Stimulated activated CD8-positive, alpha-beta memory T cell treated with anti-CD3 and anti-CD28 coated beads, Interleukin-12 subunit alpha, Interleukin-12 subunit beta, amount 100 ng/mL, for 1 hour (primary cell): ENCODE measurements at places on chromosomes 5 and 9.

GRCh38 chr5:92653730-92654461, 927.1 kb downstream of the NR2F1-AS1 start:
- no peak for DNase-seq

- DNase-seq, result no peak
Observed at GRCh38 chr5:80759866-80760577, 105.2 kb upstream of the DHFR start.

DNA sequence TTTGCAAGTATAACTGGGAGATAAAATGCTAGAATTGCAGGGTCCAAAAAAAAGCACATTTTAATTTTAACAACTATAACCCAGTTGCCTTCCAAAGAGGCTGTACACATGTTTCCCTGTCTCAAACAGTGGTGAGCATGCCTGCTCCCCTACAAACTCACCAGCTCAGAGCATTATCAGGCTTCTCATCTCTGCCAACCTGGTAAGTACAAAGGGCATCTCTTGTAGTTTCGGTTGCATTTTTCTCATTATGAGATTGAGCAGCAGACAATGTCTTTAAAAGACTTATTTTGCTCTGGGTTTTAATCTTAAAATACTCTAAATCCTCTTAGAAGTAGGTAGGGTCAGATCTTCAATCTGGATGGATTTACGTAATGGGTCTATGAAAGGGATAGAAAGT, 107.1 kb upstream of the MSX2 start:
- DNase-seq, result no peak

GRCh38 chr5:178108966-178109365, 4.4 kb upstream of the N4BP3 start:
- DNase-seq, result no peak

DNA sequence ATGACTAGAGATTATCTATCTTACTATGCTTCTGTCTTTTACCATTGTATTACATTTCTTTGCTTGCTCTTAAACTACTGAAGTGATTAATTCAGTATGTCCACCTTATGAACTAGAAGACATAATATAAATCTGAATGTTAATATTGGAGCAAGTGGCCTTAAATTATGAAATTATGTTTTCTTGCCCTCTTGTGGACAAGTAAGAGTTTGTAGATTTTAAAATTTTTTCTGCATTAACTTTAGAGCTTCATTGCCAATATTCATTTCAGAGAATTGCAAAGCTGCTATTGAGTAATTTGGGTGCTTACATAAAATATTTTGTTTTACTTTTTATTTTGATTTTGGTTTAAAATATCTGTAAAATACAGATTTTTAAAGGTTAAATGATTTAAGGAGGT, 55.3 kb downstream of the RANBP17 start:
- no peak for DNase-seq

GRCh38 chr5:83277154-83277553, 194.4 kb upstream of the VCAN start:
- DNase-seq, result no peak

- peak; percentile 92 for DNase-seq
Observed at GRCh38 chr5:154940772-154941620, at the start of gene MRPL22. TSS of gene MRPL22 (plus strand) at chr5:154941073. CDS start at chr5:154941111, 38 bp downstream.

DNA sequence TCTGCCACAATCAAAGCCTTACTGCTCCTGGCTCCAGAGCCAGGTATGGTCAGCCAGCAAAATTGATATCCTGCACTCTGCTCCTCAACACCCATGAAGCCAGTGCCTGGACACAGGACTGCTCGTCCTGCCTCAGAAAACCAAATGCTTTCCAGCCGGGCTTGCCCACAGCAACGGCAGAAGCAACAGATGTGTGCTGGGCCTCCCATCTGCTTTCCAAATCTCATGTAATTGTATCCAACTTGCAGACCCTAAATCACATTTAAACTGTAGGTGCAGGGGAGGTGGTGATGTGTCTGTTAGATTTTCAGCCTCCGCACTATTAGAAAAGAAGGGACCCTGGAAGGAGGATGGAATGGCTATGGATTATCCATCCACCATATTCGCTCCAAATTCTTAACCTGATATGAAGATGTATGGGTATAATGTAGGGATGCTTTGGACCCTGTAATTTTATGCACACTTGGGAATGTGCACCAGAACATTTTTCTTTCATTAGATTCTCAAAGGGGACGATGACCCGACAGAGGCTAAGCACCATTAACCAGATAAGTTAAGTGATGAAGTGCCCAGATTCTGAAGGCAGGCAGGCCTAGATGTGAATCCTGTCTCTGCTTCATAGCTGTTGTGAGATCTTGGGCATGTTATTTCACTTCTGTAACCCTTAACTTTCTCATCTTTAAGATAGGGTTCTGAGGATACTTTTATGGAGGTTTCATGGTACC, 58.2 kb downstream of the EXOSC2 start:
- no peak for DNase-seq

DNA sequence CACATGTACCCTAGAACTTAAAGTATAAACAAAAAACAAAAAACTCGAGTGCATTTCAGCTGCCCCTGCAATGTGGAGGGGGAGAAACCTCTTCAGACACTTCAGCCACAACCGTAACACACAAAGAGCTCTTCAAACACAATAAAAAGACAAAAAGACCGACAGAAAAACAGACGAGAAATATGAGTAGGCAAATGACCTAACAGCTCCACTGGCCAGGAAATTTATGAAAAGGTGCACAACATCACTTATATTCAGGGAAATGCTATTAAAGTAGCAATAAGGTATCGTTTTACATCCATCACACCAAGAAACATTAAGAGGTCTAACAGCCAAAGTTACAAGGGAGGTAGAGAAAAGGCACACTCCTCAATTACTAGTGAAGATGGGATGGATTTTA, 6.2 kb downstream of the ZBED3 start:
- DNase-seq, result no peak

DNA sequence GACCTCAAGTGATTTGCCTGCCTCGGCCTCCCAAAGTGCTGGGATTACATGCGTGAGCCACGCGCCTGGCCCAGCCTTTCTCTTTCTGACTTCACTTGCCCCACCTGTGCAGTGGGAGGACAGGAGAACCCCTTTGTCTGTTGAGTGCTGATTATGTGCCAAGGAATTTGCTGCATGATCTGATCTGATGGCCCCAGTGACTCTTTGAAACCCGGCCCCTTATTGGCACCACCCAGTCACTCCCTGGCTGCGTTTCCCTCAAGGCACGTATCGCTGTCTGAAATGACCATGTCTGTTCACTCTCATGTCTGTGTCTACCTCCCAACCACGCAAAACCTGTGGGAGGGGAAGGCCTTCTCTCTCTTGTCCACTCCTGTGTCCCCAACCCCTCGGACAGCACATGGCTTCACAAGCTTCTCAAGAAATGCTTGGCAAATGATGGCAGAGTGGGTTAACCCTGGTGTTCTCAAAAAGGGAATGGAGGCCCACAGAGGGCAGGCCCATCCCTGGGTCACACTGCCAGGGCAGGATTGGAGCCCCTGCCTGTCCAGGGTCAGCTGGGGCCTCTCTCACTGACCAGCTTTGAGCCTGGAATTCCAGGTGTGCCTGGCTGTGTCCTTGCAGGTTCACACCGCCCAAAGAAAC, 21.9 kb downstream of the NEK6 start:
- DNase-seq, result no peak

DNA sequence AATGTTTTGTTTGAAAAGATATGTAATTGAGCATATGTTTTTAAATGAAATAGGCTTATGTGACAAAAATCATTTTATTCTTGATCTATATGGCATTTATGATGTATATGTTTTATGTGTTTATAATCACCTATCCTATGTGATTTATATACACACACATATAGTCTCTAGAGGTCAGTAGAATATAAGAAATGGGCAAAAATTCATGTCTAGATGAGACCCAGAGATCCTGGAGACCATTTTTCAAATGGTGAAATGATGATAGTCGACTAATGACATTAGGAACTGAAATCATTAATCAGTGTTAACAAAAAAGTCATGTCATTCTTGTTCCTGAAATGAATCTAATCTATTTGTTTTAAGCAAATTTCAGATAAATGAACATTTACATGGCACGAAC, 709.2 kb upstream of the WWC1 start:
- no peak for DNase-seq

GRCh38 chr9:78319197-78320029, 22.5 kb downstream of the PSAT1 start:
- no peak for DNase-seq

- no peak for DNase-seq
Observed at GRCh38 chr5:152514827-152515397, 109.8 kb upstream of the NMUR2 start.

DNA sequence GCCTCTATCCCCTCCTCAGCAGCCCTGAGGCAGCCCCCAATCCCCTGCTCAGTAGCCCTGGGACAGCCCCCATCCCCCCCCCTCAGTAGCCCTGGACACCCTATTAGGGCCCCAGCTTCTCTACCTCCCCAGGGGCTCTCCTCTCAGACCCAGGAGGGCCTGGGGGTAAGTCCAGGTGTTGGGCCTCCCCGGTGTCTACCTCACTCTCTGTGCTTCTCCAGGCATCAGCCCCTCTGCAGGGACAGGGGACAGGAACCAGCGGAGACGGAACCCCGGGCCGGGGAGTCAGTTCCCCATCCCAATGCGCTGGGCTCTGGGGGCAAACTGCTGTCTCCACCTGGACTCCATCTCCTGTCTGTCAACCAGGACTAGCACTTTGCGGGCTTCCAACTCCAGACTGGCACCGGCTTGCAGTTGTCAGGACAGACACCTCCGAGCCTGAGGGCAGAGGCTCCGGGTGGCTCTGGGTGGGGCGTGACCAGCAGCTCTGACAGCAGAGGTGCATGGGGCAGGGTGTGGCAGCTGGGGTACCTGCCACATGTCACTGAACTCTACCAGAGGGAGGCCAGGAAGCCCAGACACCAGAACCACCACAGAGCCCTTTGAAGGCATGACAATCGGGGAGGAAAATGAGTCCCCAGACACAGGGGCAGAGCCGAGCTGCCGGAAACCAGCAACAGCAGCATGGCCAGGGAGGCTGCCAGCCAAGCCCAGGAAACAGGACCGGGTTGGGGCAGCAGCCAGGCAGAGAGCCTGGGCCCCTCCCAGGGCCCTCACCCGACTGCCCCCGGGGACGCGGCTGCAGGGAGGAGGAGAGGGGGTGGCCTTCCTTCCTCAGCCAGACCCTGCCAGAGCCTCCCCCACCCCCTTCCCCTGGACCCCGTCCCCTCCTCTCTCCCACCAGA, 17.7 kb upstream of the UBAC1 start:
- DNase-seq, result peak; percentile 39

GRCh38 chr5:112116371-112116770, 302.7 kb downstream of the EPB41L4A start:
- no peak for DNase-seq

DNA sequence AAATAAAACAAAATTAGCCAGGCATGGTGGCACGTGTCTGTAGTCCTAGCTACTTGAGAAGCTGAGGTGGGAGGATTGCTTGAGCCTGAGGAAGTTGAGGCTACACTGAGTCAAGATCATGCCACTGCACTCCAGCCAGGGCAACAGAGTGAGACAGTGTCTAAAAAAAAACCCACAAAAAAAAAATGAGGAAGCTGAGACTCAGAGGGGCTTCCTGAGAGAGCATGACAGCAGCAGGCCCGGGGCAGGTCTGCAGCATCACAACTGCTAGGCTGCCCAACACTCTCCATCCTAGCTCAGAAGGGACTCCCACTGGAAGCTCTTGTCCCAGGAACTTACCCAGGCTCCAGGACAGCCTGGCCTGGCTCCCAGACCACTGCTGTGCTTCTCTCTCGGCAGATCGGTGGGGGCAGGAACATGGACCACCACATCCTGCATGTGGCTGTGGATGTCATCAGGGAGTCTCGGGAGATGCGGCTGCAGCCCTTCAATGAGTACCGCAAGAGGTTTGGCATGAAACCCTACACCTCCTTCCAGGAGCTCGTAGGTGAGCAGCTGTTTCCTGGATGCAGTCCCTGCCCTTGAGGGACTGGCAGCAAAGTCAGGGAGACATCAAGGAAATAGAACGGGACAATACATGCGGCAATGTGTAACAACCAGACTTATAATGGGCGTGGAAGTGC, 19.1 kb downstream of the PTGS1 start:
- DNase-seq, result no peak

DNA sequence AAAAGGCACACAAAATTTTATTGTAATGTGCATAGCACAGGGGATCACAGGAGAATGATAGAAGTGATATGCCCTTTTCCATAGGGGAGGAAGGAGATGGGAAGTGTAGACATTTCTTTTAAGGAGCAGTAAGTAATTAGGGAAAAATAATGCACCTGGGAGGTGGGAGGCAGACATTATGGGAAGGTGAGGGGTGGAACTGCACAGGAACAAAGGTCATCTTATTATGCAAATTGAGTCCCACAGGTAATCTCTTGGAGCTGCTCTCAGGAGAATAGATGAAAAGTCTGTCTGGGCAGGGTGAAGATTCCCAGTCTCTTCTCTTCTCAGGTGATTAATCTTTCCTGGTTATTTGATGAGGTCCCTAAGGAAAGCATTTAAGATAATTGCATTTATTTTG, 331.5 kb downstream of the ENC1 start:
- DNase-seq, result no peak

DNA sequence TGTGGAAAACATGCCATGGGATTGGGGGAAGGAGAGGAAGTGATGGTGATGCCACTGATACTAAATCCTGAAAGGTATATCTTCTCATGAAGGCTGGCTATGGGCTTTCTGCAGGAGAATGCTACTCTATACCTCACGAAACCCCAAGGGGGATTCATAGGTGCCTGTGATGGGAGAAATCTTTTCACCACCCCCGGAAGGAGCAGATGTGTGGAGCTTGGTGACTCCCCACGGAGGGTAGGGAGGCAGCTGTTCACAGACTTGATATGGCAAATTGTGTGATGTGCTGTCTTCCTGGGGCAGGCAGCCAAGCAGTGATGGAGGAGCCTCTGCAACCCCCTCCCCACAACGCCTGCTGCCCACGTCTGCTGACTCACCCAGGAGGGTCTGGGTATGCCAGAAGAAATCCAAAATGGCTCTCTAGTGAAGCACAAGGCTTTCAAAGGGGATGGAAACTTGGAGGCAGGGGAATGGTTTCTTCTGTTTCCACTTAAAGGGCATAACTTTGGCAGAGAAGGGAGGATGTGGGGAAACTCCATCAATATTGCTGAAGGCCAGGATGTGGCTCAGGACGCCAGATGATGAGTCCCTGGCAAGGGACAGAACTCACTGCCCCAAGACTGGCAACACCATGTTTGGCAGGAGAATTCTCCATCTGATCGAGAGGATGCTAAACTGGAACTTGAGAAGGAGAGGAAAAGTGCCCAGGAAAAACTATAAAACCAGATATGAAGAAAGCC, 188.3 kb downstream of the GABBR2 start:
- DNase-seq, result no peak

- DNase-seq, result no peak
Observed at GRCh38 chr5:154046486-154046885, 7.7 kb downstream of the MFAP3 start.
